ENCODE measurements at places on chromosomes 6 and 20.

GRCh38 chr6:168413018-168413720 lies 27.8 kb upstream of the SMOC2 start:
- no peak overlapping the region for H3K27ac ChIP-seq
- H3K4me3 ChIP-seq: no peak overlapping the region
- DNase-seq: no peak
- H3K4me1 ChIP-seq: peaks cover 3% of the 10 kb centered on the region

- no peaks in the 10 kb centered on the region for H3K4me1 ChIP-seq
- H3K27ac ChIP-seq: no peak overlapping the region
- no peak for DNase-seq
- H3K27me3 ChIP-seq: no peaks in the 10 kb centered on the region
- no peak overlapping the region for H3K4me3 ChIP-seq
Observed at GRCh38 chr6:16295060-16295459, 56.7 kb downstream of the GMPR start.

DNA sequence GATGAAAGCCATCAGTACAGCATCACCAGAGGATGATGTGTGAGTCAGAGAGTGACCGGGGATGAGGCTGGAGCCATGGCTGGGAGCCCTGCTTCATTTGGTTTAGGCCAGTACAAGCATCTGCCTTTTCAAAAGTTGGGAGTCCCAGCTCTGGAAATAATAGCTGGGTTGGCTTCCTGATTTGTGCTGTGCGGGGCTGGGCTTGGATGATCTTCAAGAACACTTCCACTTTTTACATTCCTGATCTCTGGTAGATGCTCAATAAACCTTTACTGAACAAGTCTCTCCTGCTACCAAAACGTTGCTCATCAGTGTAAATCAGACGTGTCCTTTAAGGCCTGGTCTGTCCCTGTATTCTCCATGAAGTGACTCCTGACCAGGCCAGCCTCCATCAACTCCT lies 44.1 kb upstream of the ADGRF4 start:
- no peak overlapping the region for H3K4me3 ChIP-seq
- H3K27me3 ChIP-seq: no peaks in the 10 kb centered on the region
- no peak overlapping the region for H3K27ac ChIP-seq
- no peak for DNase-seq
- H3K4me1 ChIP-seq: no peaks in the 10 kb centered on the region
- no peaks in the 10 kb centered on the region for H3K36me3 ChIP-seq

DNA sequence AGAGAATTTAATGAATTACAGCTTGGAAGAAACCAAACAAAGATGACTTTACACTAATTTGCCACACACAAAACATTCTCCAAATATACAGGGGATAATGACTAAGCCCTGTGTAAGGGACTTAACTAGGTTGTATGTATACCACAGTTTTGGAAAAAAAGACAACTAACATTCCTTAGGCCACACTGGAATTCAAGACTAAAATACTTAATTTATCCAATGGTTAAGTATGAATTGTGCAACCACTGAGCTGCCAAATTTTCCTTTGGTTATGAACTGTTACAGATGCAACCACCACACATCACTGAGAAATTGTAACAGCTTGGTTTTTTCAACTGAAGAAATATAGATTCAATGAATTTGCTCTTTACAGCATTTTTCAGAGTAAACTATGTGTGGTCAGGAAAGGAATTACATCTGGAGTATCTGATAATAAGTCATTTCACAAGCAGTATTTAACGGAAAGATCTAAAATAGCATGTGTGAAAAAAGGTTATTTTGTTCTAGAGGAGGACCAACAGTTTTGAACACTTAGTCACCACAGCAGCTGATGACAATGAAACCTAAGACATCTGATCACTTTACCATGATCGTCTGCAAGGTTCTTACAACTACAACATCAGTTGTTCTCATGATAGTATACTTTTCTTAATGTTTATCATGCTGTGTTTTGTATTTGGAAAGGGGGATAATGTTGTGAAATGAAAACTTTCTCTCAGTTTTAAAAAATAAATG lies 318.8 kb downstream of the BCKDHB start:
- no peak overlapping the region for H3K4me3 ChIP-seq
- no peak overlapping the region for H3K27ac ChIP-seq
- no peaks in the 10 kb centered on the region for H3K27me3 ChIP-seq
- no peak for DNase-seq
- H3K36me3 ChIP-seq: peaks cover 15% of the 10 kb centered on the region

DNA sequence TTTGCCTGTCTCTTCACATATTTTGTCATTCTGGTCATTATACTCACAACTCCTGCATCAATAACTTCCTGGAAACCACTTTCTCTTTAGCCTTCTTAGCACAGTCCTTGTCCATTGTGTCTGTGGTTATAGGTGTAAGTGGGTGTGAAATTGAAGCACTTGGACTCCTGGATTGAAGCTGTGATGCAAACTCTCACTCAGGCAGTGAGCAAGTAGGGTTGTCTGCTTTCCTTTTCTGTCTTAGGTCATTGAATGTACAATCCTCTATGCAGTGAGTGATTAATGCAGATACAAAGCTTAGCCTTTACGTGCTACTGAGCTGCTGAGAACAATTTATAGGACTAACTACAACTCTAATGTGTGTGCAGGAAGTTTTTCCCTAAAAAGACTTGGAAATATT lies 54.8 kb downstream of the ADGRB3 start:
- H3K36me3 ChIP-seq: no peaks in the 10 kb centered on the region
- no peaks in the 10 kb centered on the region for H3K4me1 ChIP-seq
- no peak overlapping the region for H3K27ac ChIP-seq

- H3K36me3 ChIP-seq: no peaks in the 10 kb centered on the region
- peak; percentile 37 for DNase-seq
- peak overlapping the region; percentile 62 for H3K4me3 ChIP-seq
Observed at GRCh38 chr6:156686301-156686994, 90.7 kb upstream of the ARID1B start.

DNA sequence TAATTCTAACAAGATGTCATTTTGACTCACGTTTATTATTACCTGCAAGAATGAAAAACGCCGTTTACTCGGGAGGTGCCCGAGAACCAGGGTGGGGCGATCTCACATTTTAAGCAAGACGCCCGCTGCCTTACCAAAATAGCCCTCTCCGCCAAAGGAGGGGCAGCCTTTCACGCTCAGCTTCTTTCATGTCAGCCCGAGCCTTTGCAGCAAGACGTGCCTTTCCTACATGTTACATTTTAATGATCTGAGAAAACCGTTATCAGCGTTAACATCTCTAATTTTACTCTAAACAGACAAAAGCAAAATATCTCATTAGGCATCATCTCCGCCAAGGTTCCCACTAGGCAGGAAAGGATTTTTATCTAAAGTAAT lies 2.0 kb downstream of the BACH2 start:
- H3K36me3 ChIP-seq: no peaks in the 10 kb centered on the region
- peaks cover 21% of the 10 kb centered on the region for H3K4me1 ChIP-seq
- peaks cover 17% of the 10 kb centered on the region for H3K27me3 ChIP-seq
- peak overlapping the region; percentile 88 for H3K4me3 ChIP-seq
- H3K27ac ChIP-seq: no peak overlapping the region

- peak; percentile 98 for DNase-seq
- H3K27ac ChIP-seq: peak within 1 kb of the TSS; percentile 95
- no peaks in the 10 kb centered on the region for H3K27me3 ChIP-seq
- no peaks in the 10 kb centered on the region for H3K36me3 ChIP-seq
- peak within 1 kb of the TSS; percentile 82 for H3K4me3 ChIP-seq
- peaks cover 47% of the 10 kb centered on the region for H3K4me1 ChIP-seq
Observed at GRCh38 chr6:31739639-31740396, at the start of gene MSH5. MSH5 (plus strand) TSS chr6:31740005; CDS start chr6:31740467, 462 bp downstream.

DNA sequence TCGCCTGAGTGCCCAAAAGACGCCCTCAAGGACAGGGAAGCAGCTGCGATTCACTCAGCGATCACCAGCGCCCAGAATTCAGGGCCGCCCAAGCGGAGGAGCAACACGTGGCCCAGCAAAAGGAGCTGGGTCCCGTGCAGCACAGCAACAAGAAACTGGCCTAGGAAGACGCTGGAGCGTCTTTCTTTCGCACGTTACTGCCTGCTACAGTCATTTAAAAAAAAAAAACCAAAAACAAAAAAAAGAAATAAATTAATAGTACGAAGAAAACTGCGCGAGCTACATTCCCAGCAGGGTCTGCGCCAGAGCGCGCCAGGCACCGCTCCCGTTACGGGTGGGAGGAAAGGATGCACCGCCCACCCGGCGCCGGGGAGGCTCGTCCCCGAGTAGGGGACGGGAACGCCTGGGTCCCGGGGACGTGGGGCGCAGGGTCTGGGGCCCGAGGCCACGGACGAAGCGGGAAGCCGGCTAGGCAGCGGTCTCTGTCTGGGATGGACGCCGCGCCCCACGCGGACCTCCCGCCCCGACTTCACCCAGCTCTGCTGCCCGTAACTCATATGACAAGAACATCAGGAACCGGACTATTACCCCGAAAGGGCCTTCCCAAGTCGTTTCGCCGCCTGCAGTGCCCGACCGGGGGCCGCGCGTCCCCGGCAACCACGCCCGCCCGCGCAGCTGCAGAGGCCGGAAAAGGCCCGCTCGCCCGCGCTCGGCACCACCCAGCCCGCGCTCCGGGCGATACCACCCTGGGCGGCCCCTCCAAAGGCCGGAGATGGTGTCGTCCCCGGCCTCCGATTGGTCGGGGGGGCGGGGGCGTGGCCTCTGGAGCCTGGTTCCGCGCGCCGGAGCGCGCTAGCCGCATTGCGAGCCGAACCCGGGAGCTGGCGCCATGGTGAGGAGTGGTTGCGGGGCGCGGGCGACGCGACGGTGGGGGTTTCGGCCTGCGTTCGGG lies at the start of gene NOP56:
Gene NOP56 (plus strand): TSS at position 861 of the 952 bp plus-strand sequence. CDS start 29 bp downstream, at position 890.
- H3K36me3 ChIP-seq: peaks cover 30% of the 10 kb centered on the region
- H3K4me3 ChIP-seq: peak within 1 kb of the TSS; percentile 88
- H3K4me1 ChIP-seq: peaks cover 30% of the 10 kb centered on the region
- H3K27ac ChIP-seq: peak within 1 kb of the TSS; percentile 92

- H3K36me3 ChIP-seq: peaks cover 44% of the 10 kb centered on the region
- H3K27me3 ChIP-seq: no peaks in the 10 kb centered on the region
- H3K4me3 ChIP-seq: no peak overlapping the region
- peak; percentile 84 for DNase-seq
- peaks cover 17% of the 10 kb centered on the region for H3K4me1 ChIP-seq
Observed at GRCh38 chr20:35263532-35264341, 14.2 kb downstream of the MMP24OS start.

- H3K4me1 ChIP-seq: peaks cover 49% of the 10 kb centered on the region
- no peak overlapping the region for H3K4me3 ChIP-seq
- no peak overlapping the region for H3K27ac ChIP-seq
- no peaks in the 10 kb centered on the region for H3K27me3 ChIP-seq
- no peaks in the 10 kb centered on the region for H3K36me3 ChIP-seq
Observed at GRCh38 chr6:15352845-15353244, 107.0 kb downstream of the JARID2 start.

DNA sequence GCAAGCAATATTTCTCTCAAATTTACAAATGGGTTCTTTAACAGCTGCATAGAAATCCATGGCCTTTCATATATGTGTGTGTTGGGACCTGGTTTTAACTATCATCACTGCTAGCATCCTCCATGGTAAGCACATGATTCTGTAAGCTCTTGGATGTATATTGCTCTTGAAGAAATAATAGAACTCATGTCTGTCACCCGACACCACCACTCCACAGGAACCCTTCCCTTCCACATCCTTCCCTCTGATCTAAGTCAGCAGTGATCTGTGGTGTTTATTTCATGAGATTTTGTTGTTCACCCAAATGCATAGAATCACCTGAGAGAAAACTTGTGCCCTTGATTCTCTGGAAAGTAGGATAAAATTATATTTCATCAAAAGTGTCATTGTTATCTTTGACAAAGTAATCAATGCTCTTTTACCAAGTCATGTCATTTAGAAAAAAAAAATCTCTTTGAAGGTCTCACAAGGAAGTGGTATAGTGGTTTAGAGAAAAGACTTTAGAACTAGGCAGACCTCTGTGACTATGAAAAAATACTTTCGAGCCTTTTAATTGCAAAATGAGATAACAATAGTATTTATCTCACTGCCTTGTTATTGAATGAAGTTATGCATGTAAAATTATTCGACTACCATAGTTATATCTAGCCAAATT lies 649.8 kb upstream of the SLC35B3 start:
- H3K27ac ChIP-seq: no peak overlapping the region
- DNase-seq: no peak
- no peaks in the 10 kb centered on the region for H3K27me3 ChIP-seq
- H3K4me1 ChIP-seq: no peaks in the 10 kb centered on the region
- no peaks in the 10 kb centered on the region for H3K36me3 ChIP-seq

- peaks cover 12% of the 10 kb centered on the region for H3K4me1 ChIP-seq
- H3K27me3 ChIP-seq: no peaks in the 10 kb centered on the region
- no peak overlapping the region for H3K4me3 ChIP-seq
- H3K27ac ChIP-seq: no peak overlapping the region
- no peak for DNase-seq
Observed at GRCh38 chr6:135254471-135254870, 73.4 kb downstream of the MYB start.

GRCh38 chr6:144156338-144156737 lies 6.0 kb downstream of the STX11 start:
- no peak overlapping the region for H3K27ac ChIP-seq
- H3K4me1 ChIP-seq: no peaks in the 10 kb centered on the region
- H3K36me3 ChIP-seq: no peaks in the 10 kb centered on the region
- H3K4me3 ChIP-seq: no peak overlapping the region
- DNase-seq: no peak

GRCh38 chr6:33768644-33769120 lies 20.2 kb downstream of the LEMD2 start:
- no peak overlapping the region for H3K4me3 ChIP-seq
- H3K36me3 ChIP-seq: peaks cover 17% of the 10 kb centered on the region
- H3K4me1 ChIP-seq: peaks cover 32% of the 10 kb centered on the region
- DNase-seq: peak; percentile 90
- no peaks in the 10 kb centered on the region for H3K27me3 ChIP-seq

GRCh38 chr6:20873425-20874190 lies 339.4 kb downstream of the CDKAL1 start:
- H3K4me1 ChIP-seq: peaks cover 39% of the 10 kb centered on the region
- H3K27ac ChIP-seq: no peak overlapping the region
- H3K36me3 ChIP-seq: no peaks in the 10 kb centered on the region
- DNase-seq: no peak

- no peaks in the 10 kb centered on the region for H3K4me1 ChIP-seq
- DNase-seq: no peak
- H3K27me3 ChIP-seq: no peaks in the 10 kb centered on the region
- no peak overlapping the region for H3K4me3 ChIP-seq
- H3K36me3 ChIP-seq: no peaks in the 10 kb centered on the region
Observed at GRCh38 chr6:155245831-155246230, 18.0 kb upstream of the CLDN20 start.

DNA sequence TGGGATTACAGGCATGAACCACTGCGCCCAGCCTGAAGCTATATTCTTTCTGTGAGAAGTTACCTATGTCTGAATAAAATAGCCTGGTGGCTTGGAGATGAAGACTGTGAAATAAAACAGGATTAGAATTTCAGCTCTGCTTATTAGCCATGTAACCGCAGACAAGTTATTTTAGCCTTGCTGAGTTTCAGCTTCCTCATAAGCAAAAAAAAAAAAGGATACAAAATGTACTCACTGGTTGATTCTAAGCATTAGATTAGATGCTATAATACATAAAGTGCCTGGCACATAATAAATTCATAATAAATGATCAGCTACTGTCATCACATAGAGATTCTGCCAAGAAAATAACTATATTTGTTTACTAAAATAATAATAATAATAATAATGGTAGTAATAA lies 98.8 kb downstream of the EPB41L2 start:
- H3K27me3 ChIP-seq: no peaks in the 10 kb centered on the region
- peaks cover 31% of the 10 kb centered on the region for H3K4me1 ChIP-seq

- peak overlapping the region; percentile 82 for H3K27ac ChIP-seq
- no peaks in the 10 kb centered on the region for H3K36me3 ChIP-seq
- H3K4me1 ChIP-seq: peaks cover 76% of the 10 kb centered on the region
- peak overlapping the region; percentile 19 for H3K4me3 ChIP-seq
- peak; percentile 62 for DNase-seq
Observed at GRCh38 chr6:128492386-128492785, 28.0 kb downstream of the PTPRK start.

- no peaks in the 10 kb centered on the region for H3K27me3 ChIP-seq
- H3K36me3 ChIP-seq: no peaks in the 10 kb centered on the region
- no peak overlapping the region for H3K4me3 ChIP-seq
- H3K4me1 ChIP-seq: no peaks in the 10 kb centered on the region
- DNase-seq: no peak
Observed at GRCh38 chr6:98498144-98498775, 336.1 kb upstream of the POU3F2 start.

All from stomach (tissue), 19 donors.